ENCODE measurements at places on chromosomes 5 and 9.

DNA sequence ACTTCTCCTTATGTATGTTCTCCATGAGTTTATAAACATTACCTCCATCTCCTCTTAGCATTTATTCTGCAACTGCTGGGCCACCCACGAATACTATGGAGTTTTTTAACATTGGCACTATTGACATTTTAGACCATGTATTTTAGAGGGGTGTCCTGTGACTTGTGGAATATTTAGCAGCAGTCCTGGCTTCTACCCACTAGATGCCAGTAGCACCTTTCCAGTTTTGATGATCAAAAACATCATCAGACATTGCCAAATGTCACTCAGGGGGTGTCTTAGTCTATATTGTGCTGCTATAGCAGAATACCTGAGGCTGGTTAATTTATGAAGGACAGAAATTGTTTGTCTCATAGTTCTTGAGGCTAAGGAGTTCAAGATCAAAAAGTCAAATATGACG lies 187.5 kb upstream of the RORB start:
- DNase-seq = no peak

- DNase-seq = no peak
These were observed 480.7 kb downstream of the DMAC1 start for GRCh38 chr9:7318920-7319319.

DNA sequence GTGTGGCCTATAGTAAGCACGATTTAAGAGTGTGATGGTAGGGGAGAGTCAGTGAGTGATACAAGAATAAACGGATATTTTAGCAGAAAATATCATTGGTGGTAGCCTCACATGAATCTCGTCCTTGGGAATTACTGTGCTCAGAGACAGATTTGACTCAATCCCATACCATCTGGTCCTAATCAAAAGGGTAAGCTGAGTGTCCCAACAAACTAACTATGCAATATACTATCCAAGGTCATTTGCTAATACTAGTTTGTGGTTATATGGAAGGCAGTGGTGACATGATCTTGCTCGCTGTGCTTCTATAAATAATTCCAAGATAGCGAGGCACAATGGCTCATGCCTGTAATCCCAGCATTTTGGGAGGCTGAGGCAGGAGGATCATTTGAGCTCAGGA lies 103.2 kb downstream of the TRPM6 start:
- DNase-seq = no peak

GRCh38 chr9:119898316-119898715 lies 529.1 kb upstream of the BRINP1 start:
- no peak for DNase-seq

DNA sequence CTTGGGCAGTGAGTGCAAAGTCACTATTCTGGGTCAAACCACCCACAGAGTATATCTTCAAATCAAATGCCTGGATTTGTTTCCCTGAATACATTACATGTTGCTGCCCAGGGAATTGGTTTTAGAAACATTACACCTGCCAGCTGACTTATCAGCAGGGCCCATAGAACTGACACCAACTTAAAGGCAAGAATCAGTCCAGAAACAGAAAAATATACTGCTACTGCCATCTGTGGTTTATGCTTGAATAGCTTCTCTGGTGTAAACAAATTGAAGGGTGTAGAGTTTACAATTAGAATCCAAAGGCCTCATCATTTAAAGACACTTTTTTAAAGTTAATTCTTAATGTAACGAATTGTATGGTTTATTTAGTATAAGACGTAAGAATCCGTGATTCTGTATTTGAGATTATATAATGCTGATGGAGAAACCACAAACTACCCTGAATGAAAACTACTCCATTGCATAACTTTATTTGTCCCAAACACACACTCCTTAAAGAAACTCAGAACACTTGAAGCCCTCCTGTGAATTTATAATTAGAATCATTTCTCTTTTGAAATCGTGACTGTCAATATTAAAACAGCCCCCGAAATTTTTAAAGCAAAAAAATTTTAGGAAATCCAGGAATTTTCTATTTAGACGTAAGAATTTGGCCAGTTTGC lies 6.2 kb downstream of the NR6A1 start:
- DNase-seq = no peak

GRCh38 chr5:61346511-61346910 lies 14.5 kb downstream of the ZSWIM6 start:
- no peak for DNase-seq

DNA sequence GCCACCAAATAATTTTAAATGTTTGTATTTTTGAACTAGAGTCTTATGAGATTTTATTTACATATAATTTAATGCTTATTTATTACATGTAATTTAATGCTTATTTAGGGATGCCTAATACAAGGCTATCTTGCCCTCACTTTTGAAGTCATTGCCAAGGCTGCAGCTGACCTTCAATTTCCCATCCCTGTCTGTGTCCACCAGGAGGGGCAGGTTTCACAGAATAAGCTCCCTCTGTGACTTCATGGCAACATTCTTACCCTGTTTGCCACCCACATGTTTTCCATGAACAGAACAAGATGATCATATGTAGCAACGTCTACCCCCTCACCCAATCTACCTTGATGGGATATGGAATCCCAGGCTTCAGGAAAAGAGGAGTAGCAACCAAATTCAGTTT lies 27.0 kb downstream of the C5 start:
- DNase-seq = no peak

DNA sequence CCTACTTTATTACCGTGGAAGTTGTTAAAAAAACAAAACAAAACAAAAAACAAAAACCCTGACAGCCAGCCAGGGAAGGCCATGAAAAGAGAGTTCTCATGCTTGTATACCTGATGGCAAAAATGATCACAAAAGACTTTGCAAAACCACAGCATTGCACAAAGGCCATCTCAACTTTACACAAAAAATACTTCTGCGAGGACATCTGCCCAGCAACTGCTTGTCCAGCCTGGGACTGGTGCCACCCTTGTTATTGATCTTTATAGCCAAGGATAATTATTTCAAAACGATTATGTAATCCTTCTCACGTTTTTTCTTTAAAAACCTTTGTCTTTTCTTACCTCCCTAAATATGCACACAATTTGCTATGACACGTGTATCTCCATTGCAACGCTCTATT lies 42.2 kb upstream of the SLC28A3 start:
- DNase-seq = no peak

All from hypothalamus (tissue), 51 donors.